Myocyte (in vitro differentiated cells): ENCODE measurements at places on chromosomes 6 and 20. TPM values are rescaled to one million over a fixed set of nuclear protein-coding genes. Genes with fewer than 3 reads are reported as not detected.
A peak's percentile ranks its signal among the peaks of the same experiment; 100 is the strongest.

Gene RTEL1
- total RNA-seq = 12.2 and 16.6 TPM in 2 replicates

DNA sequence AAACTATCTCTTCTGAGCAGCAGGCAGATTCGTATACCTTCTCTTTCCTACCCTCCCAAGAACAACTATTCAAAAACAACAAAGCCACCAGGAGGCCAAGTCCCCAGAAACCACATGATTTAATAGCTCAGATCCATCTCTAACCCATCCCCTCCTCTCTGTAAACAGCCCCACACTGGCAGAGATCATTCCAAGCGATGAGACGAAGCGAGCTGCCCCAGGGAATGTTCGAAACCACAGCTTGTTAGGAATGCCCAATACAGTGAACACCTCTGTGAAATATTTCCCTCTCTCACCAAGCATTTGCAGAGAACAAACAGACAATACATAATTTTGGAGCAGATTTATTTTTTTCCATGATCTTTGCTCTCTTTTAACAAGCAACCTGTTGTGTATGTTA lies 231.8 kb downstream of the SOD2 start:
- no peak for DNase-seq

Gene FUCA2
- 56.4 and 68.2 TPM in 2 replicates for total RNA-seq

DNA sequence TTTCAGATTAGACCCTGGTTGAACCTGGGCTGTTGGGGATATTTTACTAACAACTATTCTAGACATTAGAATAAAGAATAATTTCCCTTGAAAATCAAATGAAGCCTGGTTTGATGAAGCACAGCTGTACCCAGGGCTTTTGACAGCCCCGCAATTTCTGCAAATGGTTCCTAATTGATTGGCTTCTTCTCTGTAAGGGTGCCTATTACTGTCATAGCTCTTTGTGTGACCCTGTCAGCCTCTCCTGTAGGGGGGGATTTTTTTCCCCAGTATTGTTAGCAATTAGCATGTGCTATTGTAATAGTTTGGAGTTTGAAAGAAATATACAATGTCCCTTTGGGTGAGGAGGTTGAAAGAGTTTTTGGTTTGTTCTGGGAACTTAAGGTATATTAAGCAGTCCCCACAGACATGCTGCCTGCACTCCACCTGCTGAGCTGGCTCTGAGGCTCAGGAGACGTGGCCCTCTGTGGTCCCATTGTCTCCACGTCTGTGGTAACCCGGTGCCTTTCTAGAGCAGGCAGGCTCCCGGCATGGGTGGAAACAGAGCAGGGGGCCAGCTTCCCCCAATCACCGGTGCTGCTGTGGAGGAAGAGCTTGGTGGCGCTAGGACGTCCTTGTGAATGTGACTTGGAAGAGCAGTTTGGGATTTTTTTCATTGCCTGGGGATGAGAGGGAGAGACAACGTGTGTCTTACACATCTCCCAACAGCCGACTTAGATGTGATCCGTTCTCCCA lies 47.3 kb upstream of the CLDN20 start:
- DNase-seq = peak; percentile 48

- peak; percentile 76 for DNase-seq
These were observed 13.8 kb upstream of the GTF3C6 start for GRCh38 chr6:110944681-110945151.

DNA sequence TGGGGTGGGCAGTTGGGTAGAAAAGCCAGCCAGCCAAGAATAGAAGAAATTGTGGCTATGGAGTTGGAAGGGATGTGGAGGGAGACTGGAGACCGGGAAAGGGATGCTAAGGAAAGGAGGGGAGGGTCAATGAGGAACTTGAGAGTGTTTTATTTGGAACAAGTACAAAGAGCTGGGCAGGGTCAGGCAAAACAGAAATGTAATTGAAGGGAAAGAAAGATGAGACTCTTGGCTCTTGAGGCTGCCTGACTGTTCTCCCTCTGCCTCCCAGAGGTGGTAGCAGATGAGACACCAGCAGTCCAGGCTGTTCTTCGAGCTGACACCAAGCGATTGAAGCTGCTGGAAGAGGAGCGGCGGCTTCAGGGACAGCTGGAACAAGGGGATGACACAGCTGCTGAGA lies 12.7 kb downstream of the ABCF1 start:
- DNase-seq = no peak

GRCh38 chr20:5918856-5919625 lies 31.3 kb downstream of the TRMT6 start:
- DNase-seq = peak; percentile 16

GRCh38 chr6:94049001-94049400 lies 629.6 kb upstream of the EPHA7 start:
- no peak for DNase-seq

DNA sequence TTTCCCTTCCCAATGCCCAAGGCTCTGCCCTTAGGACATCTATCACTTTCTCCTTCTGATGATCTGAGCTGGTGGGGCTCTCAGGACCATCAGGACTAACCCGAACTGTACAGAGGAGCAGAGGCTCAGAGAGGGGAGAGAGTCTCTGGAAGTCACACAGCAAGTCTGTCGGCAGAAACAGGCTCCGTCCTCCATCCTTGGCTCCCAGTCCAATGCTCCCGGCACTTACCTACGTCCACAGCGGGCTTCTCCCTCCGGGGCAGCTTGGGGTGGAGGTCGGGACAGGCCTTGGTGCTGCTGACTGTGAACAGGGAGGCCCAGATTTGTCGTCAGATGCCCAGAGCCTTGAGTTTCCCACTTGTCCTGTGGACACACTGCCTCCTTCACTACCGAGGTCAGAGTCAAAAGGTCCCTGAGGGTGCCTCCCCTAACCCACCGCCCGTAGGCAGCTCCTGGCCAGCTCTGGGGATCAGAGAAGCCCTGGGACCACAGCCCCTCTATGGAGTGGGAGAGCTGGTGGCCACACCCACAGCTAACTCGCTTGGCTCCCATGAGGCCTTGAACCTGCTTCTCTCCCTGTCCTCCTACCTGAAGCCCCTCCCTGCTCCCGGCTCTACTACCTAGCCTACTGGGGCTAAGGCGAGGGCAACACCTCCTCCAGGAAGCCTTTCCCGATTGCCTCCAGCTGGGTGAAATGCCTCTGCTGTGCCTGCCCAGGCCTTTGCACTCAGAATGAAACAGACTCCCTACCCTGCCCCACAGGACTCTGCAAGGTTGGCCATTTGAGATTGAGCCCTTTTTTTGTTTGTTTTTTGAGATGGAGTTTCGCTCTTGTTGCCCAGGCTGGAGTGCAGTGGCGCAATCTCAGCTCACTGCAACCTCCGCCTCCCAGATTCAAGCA lies 22.6 kb downstream of the VSTM2L start:
- DNase-seq = no peak

DNA sequence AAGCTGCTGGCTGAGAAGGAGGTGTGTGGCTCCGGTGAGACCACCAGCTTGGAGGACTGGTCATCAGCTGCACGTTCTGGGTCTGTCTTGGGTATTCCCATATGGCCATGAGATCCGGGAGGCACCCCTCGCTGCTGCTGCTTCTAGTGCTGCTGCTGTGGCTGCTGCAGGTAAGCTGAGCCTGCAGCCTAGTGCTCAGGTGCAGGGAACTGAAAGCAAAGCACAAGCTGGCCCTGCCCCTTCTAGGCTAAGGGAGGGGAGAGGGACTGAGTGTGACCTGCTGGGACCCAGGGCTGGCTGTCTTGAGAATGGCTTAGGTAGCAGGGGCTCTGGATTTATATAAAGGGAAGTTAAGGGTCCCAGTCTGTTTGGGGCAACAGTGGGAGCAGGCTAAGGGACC lies 403 bp downstream of the CDH26 start:
- DNase-seq = no peak

Gene NR2E1
- not detected in 2 replicates for total RNA-seq

GRCh38 chr20:20695250-20695816 lies 17.1 kb downstream of the RALGAPA2 start:
- no peak for DNase-seq

DNA sequence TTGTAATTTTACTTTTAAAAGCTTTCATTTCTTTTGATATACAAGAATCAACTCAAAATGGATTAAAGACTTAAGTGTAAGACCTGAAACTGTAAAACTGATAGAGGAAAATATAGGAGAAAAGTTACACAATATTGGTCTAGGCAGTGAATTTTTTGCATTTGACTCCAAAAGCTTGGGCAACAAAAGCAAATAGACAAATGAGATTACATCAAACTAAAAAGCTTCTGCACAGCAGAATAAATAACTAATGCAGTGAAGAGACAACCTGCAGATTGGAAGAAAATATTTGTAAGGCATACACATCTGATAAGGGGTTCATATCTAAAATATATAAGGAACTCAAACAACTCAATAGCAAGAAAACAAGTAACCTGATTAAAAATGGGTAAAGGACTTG lies 3.0 kb downstream of the GABRR1 start:
- no peak for DNase-seq

- no peak for DNase-seq
These were observed 93.0 kb downstream of the NDUFAF5 start for GRCh38 chr20:13877793-13878192.

DNA sequence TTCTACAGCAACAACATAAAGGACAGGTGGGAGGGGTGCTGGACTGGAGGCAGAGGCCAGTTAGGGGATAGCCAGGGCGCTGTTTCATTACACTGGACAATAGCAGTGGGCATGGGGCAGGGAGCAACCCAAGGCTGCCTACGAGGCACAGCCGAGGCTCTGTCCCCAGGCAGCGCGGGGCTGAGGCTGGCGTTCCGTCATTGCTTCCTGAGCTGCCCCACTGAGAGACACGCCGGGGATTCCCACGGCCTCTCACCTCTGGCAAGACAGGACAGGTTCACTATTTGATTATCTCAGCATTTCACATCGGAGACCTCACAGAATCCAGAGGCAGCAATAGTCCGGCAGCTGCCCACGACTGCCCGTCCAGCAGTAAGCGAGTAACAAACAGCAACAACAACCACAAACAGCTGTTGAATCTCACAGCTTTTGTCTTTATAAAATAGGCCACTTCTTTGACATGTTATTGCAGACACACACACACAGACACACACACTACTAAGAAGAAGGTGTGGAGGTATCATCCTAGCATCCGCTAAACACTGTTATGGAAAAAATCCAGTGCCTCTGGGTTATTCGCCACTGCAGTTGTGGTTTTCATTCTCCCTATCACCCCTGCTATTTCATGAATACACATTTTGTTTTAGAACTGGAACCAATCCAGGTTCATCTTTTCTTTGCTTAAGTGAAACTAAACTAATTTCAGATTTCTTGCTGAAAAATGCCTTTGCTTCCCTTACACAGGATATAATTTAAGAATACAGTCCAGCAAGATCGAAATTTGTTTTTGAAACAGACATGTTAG lies 19.5 kb downstream of the KIF25 start:
- DNase-seq = peak; percentile 25

- peak; percentile 59 for DNase-seq
These were observed 23.5 kb downstream of the CARMIL1 start for GRCh38 chr6:25302677-25303128.

DNA sequence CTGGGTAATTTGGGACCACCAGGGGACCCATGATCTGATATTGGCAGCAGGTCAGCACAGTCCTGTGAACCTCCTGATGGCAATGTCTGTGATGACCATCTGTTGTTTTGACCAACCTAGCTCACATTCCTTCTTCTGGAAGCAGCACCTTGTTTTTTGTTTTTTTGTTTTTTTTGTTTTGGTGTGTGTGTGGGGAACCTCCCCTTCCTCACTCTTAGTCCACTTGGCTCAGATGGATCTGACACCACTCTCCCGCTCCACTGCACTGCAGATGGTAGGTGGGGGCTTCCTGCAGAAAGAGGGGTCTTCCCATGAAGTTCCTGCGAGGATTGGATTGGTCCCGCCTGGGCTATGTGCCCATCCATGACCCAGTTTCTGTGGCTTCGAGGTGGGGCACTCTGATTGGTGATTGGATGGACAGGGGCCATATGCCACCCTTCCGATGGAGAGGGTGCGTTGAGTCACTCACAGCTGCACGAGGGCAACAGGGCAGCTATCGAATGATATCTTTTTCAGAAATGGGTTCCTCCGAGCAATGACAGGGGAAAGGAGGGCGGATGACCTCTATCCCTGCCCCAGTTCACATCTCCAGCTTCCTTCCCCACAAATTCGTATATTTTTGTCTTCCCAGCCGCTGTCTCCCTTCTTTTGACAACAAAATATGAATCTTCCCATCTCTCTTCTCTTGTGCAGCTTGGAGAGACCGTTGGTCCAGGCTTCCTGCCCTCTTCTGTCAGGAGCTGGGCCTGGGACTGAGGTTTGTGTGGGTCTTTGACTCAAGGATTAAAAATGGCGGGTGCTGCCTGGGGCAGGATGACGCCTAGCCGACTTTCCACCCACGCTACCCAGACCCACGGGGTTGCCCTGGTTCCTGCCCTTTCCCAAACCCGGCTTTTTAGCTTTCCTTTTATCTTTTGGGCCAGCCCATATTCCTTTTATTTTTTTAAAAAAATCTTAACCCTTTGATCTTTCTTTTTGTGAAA lies 132.1 kb upstream of the KCNG1 start:
- DNase-seq = no peak

DNA sequence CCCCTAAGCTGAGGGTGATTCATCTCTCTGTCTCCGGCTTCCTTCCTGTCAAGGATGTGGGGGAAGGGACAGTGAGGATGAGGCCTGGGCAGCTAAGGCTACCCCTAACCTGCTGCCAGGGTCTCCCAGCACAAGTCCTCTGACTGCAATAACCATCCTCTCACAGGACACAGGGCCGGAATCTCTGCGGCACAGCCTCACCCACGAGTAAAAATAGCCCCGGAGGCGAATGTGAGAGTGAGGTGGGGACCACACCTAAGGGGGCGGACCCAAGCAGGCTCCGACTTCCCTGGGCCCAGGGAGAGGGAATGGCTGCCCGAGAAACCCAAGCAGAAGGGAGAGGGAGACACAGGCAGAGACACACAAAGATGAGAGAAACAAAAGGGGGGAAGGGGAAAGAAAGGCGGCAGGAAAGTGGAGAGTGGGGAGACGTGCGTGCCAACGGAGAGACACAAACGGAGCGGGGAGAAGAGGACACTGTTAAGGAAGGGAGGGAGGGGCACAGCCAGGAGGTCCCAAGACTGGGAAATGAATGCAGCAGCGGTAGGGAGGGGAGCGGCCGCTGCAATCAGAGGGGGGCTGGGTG lies 1.4 kb downstream of the CLIC1 start:
- peak; percentile 81 for DNase-seq

Gene PPIL1
- 28.4 and 31.3 TPM in 2 replicates for total RNA-seq

DNA sequence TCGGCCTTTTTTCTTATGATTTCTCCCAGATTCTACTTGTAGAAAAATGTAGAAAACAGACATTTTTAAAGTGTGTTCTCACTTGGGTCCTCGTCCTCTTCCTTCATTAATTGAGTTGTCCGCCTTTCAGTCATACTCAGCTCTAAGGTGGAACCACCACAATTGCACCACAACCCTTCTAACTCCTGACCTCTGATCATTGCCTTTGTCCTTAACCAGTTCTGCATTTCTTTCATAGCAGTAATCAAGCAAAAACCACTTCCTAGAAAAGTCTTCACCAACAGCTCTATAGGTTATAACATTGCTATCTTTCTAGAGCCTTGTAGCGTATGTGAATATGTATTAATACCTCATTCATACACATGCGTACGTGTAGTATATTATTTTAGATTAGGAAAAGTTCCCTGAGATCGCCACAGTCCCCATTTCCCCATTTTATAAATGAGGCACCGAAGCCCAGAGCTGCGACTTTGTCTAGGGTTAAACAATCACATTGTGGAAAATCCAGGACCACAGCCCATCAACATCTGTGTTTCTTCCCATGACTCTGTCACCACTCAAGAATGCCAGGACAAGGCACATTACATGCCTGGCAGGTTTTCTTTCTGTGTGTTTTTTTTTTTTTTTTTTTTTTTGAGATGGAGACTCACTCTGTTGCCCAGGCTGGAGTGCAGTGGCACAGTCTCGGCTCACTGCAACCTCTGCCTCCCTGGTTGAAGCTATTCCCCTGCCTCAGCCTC lies 175.5 kb downstream of the BTBD3 start:
- DNase-seq = no peak
